Caco-2 (cell line): ENCODE measurements at places on chromosomes 12 and 14.

GRCh38 chr12:109715310-109716091, 1.9 kb downstream of the FAM222A start:
- DNase-seq = peak; percentile 55

- no peak for DNase-seq
Measured at GRCh38 chr14:89720741-89721729, 233.5 kb downstream of the EFCAB11 start.

DNA sequence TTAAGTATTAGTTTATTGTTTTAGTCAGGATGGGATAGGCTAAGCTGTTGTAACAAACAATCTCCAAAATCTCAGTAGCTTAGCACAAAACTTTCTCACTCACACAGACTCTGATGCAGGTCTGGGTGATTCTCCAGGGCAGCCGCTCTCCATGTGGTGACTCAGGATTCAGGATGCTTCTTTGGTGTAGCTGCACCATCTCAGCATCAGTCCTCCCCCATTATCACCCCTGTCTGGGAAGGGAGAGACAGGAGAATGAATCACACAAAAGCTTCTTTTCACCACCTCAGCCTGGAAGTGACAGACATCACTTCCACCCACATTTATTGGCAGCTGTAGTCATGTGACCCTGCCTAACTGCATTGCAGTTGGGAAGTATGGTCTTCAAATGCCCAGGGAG, 142.3 kb downstream of the DICER1 start:
- no peak for DNase-seq

- no peak for DNase-seq
Measured at GRCh38 chr14:66487164-66487563, 993 bp downstream of the CCDC196 start.

- DNase-seq = no peak
Measured at GRCh38 chr14:72925815-72926291, 411 bp upstream of the DCAF4 start.

DNA sequence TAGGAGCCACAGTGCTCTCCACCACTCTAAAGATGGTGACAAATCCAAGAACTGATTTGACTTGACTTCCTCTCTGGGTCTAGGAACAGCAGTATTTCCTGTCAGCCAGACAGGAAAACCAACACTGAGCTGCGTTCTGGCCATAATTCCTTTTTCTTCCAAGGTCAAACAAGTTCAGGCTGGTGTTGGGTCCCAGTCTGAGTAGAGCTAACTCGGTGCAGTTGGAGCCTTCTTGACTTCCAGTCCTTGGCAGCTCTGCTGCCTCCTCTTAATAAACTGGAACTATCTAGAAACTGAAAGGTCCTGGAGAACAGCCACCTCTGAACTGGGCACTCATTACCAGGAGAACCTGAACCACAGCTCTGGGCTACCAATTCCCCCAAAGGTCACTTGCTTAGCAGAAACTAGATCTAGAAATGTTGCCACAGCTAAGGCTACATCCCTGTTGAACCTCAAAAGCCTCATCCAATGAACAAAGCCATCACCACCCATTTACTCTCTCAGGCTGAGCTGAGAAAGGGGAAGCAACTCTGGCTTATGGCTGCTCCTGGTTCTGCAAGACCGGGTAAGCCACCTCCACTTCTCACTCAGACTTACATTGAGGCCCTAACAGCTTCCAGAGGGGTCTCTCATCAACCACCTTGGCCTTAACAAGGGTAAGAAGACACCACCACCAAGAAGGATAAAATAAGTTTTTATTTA, 27.7 kb downstream of the MAX start:
- DNase-seq = no peak
